ENCODE measurements at places on chromosomes 3 and 15. TPM values are rescaled to one million over a fixed set of nuclear protein-coding genes. Genes with fewer than 3 reads are reported as not detected.

The LRRC31 gene
- total RNA-seq, result not detected

The ACP3 gene
- not detected for total RNA-seq

The SELENOT gene
- 103 TPM for total RNA-seq

The FETUB gene
- 0.05 TPM for total RNA-seq

The PRSS50 gene
- not detected for total RNA-seq
